Transverse colon (tissue), 4 donors: ENCODE measurements at places on chromosomes 5 and 9. TPM values are rescaled to one million over a fixed set of nuclear protein-coding genes. Genes with fewer than 3 reads are reported as not detected.

LEAP2 gene
- total RNA-seq: 4.9 TPM

GRCh38 chr9:34568774-34569173 lies 20.8 kb downstream of the CNTFR start:
- H3K4me3 ChIP-seq: no peak overlapping the region
- no peak for DNase-seq
- no peaks in the 10 kb centered on the region for H3K36me3 ChIP-seq
- H3K27me3 ChIP-seq: no peaks in the 10 kb centered on the region

DNA sequence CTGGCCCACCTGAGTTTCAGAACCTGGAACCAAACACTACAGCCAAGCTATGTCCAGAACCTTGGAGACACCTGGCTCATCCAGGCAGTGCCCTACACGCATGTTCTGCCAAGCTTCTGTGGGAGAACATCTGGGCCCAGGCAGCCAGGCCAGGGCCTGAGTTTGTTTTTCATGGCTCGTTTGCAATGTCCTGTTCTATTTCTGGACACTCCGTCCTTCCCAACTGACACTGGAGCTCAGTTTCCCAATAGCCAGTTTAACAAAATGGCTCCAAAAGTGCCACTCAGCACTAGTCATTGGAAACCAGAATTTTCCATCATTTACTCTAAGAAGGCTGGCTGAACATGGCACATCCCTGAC lies 38.6 kb downstream of the SH3RF2 start:
- no peak for DNase-seq
- peaks cover 40% of the 10 kb centered on the region for H3K4me1 ChIP-seq
- no peak overlapping the region for H3K27ac ChIP-seq
- H3K36me3 ChIP-seq: no peaks in the 10 kb centered on the region

GRCh38 chr9:76576344-76576743 lies 117.4 kb downstream of the GCNT1 start:
- H3K36me3 ChIP-seq: no peaks in the 10 kb centered on the region
- no peak overlapping the region for H3K4me3 ChIP-seq
- peak; percentile 40 for DNase-seq
- no peaks in the 10 kb centered on the region for H3K4me1 ChIP-seq

DNA sequence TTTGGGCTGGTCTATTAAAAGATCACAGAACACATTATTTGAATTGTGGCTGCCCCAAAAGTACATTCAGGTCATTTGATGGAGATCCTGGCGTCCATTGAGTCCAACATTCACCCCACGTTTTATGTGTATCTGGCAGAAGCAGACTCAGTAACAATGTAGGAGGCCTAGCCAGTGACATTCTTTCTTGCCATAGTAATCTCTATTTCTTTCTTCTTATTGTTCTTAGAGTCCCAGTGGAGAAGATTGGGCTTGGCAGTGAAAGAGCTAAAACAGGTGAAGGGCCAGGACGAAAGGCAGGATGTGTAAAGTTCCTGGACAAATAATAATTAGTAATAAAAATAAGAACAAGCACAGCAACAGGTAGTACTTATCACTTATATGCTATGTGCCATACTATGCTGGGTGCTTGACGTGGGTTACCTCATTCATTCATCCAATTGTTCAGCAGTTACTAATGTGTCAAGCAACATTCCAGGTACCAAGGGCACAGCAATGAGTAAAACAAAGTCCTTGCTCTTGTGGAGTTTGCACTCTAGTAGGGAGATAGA lies 12.6 kb upstream of the ANKH start:
- no peak overlapping the region for H3K27ac ChIP-seq
- no peaks in the 10 kb centered on the region for H3K27me3 ChIP-seq
- no peaks in the 10 kb centered on the region for H3K36me3 ChIP-seq
- DNase-seq: no peak
- no peaks in the 10 kb centered on the region for H3K4me1 ChIP-seq
- no peak overlapping the region for H3K4me3 ChIP-seq

CSF1R gene
- 0.60 TPM for total RNA-seq

DNA sequence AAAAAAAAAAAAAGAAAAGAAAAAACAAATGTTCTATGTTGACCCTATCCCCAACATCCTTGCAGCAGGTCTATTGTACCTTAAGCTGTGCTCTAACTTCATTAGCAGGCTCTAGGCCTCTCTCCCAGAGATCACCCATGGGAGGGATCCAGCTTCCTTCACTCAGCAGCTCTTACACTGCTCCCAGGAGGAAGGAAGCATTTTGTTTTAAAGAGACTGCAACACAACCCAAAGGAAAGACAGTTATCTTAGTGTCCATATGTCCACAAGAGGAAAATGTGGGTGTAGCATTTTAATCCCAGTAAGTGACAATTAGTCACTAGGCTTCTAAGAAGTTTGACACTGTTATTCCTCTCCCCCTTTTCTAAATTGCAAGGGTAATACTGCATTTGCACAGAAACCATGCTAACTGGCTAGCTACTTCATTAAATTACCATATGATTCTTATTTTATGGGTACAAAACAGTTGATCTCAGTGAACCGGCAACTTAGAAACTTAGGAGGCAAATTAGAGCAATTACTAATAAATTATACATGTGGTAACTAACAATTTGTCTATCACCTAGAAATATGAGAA lies 58.8 kb downstream of the MARCHF3 start:
- no peaks in the 10 kb centered on the region for H3K36me3 ChIP-seq
- no peak for DNase-seq
- no peaks in the 10 kb centered on the region for H3K27me3 ChIP-seq
- no peak overlapping the region for H3K27ac ChIP-seq

DNA sequence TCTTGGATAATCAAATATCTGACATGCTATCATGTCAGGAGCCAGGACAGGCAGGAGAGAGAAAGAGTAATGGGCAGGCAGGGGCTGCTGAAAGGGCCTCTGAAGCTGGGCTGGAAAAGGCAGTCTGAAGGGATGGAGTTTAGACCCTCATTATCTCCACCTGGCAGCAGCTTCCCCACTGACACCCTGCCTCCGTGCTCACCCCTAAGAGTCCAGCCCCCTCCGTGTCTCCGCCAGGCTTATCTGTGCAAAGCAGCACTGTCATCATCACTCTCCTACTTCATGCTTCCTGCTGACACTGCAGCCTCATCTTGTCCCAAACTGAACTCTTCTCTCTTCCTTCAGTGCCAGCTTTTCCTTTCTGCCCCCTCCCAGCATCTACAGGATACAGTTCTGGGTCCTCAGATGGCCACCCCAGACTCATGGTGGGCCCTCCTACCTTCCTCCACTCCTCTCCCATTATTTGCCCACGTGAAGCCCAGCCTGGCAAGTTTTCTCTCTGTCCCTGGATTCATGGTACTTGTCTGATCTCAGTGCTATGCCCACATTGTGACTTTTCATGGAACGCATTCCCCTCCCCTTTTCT lies 70.9 kb upstream of the KLF9 start:
- no peak overlapping the region for H3K4me3 ChIP-seq
- peaks cover 37% of the 10 kb centered on the region for H3K4me1 ChIP-seq
- H3K36me3 ChIP-seq: no peaks in the 10 kb centered on the region
- H3K27ac ChIP-seq: peak overlapping the region; percentile 90

GRCh38 chr5:4627131-4627530 lies 513.0 kb upstream of the ADAMTS16 start:
- H3K4me3 ChIP-seq: no peak overlapping the region
- no peaks in the 10 kb centered on the region for H3K4me1 ChIP-seq
- no peak for DNase-seq
- no peak overlapping the region for H3K27ac ChIP-seq
- no peaks in the 10 kb centered on the region for H3K27me3 ChIP-seq

RELL2 gene
- total RNA-seq: 6.1 TPM

FOXD4L4 gene
- not detected for total RNA-seq

SPATA9 gene
- total RNA-seq: not detected

DNA sequence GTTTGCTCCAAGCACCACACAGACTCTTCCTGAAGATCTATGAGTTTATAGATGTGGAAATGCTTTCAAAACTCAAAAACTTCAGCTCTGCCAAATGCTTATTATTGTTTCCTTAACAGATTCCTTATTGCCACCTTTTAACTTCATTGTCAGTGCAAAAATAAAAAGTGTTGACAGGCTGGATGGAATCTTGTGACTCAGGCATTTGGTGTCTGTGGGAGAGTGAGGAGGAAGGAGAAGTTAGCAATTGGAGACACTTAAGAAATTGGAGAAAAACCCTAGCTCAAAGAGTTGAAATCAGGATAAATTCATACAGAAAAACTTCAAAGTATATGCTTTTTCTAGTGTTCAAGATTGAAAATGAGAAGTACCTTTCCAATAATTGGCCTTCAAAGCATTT lies 140.6 kb upstream of the PUM3 start:
- no peaks in the 10 kb centered on the region for H3K27me3 ChIP-seq
- H3K27ac ChIP-seq: no peak overlapping the region
- no peak overlapping the region for H3K4me3 ChIP-seq
- DNase-seq: no peak

DNA sequence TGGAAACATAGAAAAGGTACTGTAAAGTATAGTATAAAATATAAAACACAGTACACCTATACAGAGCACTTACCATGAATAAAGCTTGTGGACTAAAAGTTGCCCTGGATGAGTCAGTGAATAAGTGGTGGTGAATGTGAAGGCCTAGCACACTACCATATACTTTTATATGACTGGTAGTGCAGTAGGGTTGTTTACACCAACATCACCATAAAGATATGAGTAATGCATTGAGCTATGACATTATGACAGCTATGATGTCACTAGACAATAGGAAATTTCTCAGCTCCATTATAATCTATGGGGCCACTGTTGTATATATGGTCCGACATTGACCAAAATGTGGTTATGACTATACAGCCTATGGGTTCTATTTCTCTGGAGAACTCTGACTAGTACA lies 291.8 kb upstream of the ACTBL2 start:
- no peaks in the 10 kb centered on the region for H3K27me3 ChIP-seq
- no peak overlapping the region for H3K27ac ChIP-seq
- no peak for DNase-seq
- H3K36me3 ChIP-seq: no peaks in the 10 kb centered on the region
- no peak overlapping the region for H3K4me3 ChIP-seq
- H3K4me1 ChIP-seq: no peaks in the 10 kb centered on the region

LCN15 gene
- total RNA-seq: 6.4 TPM

DNA sequence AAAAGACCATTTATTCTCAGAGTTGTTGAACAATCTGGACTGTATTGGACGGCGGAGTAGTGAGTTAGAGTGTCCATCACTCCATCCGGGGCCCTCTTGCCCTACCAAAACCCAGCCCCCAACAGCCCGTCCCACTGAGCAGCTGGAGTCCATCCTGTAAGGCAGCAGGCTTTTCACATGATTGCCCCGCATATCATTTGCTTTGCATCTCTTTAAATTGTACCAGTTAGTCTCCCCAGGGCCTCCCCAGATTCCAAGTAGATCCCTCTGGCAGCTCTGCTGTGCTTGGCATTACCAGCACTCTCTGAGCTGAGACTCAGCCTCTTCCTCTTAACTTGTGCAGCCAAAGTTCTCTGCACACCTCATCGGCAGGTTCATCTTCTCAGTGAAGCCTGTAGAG lies 48.6 kb upstream of the ADCY2 start:
- no peak for DNase-seq
- H3K4me3 ChIP-seq: no peak overlapping the region
- no peaks in the 10 kb centered on the region for H3K36me3 ChIP-seq

- no peaks in the 10 kb centered on the region for H3K36me3 ChIP-seq
- peak overlapping the region; percentile 48 for H3K27ac ChIP-seq
- H3K4me3 ChIP-seq: no peak overlapping the region
- DNase-seq: no peak
Observed at GRCh38 chr9:91857291-91858212, 92.5 kb downstream of the ROR2 start.
